ENCODE measurements at places on chromosomes 3 and 15.

DNA sequence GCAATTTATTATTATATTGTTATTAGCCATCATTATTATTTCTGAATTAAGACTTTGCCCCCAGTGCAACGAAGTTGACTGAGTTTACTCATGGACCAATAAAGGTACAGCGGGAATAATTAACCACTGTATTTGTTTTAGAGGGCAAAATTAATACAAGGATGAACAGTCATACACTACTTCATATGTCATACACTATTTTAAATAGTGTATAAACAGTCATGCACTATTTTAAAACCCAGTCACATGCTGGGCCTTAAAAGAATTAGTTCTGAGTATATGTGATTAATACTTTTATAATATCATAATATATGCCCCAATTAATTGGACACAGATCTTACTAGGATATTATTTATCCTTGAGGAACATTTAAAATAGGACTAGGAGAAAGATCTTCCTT lies 125.3 kb upstream of the NANOGP8 start:
- no peak for DNase-seq

DNA sequence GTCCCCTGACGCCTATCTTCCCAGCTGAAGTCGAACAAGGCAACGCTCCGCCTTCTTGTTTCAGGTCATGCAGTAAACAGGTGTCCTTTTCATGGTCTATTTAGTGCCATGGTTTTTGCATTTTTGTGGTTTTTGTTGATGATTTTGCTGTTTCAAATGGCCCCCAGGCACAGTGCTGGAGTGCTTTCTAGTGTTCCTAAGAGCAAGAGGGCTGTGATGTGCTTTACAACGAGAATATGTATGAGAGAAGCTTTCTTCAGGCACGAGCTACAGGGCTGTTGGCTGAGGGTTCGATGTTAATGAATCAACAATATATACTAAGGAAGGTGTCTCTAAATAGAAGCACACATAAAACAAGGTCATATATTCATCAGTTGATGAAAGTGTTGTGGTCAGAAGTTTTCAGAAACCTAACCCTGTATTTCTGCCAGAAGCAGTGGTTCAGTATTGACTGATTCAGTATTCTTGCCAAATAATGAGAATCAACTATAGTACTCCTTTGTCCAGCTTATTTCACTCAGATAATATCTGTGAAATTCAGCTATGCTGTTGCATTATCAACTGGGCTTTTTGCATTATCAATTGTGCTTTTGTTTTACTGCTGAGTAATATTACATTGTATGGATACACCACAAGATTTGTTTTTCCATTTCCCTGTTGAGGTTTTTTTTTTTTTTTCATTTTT lies 18.5 kb downstream of the LIMD1 start:
- peak; percentile 82 for DNase-seq

DNA sequence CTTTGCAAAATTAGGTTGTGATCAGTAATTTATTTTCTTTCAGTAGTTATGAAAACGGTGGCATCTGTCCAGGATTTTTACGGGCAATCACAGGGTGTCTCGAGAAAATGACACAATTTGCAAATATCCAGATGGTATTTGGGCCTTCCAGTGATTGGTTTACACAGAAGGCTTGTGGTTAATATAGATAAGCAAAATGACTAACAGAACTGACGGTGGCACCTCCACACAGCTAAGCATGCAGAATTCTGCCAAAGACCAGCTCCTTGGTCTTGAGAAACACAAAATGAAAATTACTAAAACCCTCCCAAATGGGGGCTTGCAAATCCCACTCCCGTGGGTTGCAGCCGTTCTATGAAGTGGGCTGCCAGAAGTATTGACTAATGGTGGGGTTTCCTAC lies 5.5 kb downstream of the ARHGEF3 start:
- DNase-seq = no peak

- no peak for DNase-seq
These were observed 864.3 kb downstream of the NSUN3 start for GRCh38 chr3:94927175-94927574.

DNA sequence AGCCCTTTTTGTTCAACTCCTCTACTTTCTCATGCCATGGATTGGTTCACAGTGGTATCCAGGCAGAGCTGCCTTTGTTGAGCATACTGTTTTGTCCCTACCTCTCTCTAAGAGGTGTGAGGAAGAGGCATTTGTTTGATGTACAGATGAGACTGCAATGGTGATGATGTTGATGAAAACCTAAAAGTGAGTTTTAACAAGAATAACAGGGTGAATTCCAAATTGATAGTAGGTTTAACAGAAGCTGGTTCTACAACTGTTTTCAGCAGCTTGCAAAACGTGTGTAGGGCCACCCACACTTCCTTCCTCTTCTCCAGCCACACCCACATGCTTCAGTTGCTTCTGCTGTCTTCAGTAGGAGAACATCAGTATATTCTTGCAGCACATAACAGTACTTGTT lies 10.2 kb downstream of the SNRK start:
- DNase-seq = no peak

DNA sequence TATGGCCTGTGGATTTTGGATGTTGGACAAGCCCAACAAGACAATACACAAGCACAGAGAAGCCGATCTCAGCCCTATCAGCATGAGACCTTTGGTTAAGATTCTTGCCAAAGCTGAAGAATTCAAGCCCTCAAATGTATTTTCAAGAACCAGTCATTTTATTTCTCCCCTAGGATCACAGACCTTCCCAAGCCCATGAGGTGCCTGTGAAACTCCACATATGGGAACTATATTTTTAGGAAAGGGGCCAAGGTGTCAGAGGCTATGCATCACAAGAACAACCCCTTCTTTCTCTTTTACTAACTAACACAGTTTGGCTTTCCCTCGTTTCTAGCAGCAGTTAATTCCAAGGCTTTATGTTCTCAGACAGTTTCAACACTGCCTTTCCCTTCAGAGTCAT lies 364.5 kb downstream of the MAGI1 start:
- DNase-seq = no peak

DNA sequence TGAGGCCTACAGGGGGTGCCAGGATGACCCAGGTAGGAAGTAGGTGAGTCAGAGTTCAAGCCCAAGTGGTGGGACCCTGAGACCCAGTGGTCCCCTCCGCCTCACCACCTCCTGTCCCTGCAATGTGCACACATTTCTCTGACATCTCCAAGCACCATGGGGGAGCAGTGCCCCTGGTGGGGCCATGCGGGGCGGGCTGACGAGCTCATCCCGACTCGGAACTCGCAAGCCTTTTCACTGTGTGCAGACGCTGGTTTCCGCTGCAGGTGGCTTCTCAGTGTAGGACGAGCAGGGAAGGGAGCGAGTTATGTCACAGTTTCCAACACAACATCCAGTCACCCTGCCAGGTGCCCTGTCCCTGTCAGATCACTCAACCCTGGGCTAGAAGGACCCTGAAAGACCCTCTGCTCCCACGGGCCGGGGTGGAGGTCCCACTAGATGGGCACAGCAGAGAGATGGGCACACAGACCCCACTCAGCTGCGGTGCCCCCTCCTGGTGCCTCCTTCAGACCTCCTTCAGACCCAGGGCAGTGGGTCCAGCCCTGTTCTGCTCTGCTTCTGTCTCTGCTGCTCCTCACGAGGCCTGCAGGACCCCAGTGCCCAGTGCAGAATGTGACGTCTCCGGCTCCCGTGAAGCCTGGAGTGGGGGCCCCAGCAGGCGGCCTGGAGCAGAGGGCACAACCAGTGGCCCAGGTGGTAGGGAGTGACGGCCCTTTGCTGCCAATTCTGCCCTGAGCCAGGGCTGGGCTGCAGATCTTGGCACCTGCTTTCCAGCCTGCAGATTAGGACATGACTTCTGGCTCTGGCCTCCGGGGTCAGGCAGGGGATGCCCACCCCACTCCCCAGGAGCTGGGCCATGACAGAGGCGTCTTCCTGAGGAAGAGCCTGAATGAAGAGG lies 102.0 kb upstream of the RPL32 start:
- DNase-seq = no peak

GRCh38 chr3:153026026-153026425 lies 136.0 kb upstream of the RAP2B start:
- peak; percentile 69 for DNase-seq

GRCh38 chr3:128327606-128328031 lies 139.1 kb downstream of the DNAJB8 start:
- DNase-seq = no peak

GRCh38 chr15:59997070-59997701 lies 6.9 kb upstream of the FOXB1 start:
- DNase-seq = no peak

DNA sequence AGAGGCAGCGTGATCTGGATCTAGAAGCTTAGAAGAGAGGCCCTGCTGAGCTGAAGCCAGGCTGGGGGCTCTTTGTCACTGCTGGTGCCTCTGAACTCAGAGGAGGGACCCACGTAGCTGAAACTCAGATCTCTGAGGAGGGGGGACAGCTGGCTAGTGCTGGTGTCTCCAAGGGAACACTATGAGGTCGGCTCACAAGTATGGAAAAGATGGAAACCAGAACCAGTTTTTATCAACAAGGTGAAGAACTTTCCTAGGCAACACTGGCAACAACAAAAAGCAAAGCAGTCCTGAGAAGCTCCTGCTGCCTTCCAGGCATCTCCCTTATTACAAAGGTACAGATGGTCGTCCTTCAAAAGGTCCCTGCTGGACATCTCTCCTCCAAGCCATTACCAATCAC lies 27.0 kb upstream of the FSTL1 start:
- no peak for DNase-seq

- DNase-seq = no peak
These were observed 821 bp upstream of the MAGI1 start for GRCh38 chr3:66039590-66039887.

GRCh38 chr15:64754663-64755426 lies 20.5 kb downstream of the RBPMS2 start:
- no peak for DNase-seq

- no peak for DNase-seq
These were observed 72.2 kb upstream of the EPHB3 start for GRCh38 chr3:184489268-184489841.

- DNase-seq = no peak
These were observed 95.1 kb upstream of the MBNL1 start for GRCh38 chr3:152173627-152174026.

GRCh38 chr15:23797747-23798446 lies 110.8 kb upstream of the NDN start:
- DNase-seq = no peak

DNA sequence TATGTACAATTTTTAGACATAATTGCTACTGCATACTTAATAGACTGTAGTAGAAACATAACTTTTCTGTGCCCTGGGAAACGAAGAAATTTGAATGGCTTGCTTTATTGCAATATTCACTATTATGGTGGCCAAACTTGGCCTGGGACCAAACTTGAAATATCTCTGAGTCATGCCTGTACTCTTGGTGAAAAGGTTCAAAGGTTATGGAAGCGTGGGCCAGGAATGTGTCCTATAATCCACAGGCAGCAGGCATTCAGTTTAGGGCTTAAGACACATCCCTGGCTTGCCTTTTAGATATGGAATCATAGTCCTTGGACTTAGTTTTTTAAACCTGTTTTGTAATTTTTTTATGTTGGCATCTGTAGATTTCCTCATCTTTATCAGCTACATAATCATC lies 124.3 kb downstream of the LRIG1 start:
- DNase-seq = peak; percentile 94

DNA sequence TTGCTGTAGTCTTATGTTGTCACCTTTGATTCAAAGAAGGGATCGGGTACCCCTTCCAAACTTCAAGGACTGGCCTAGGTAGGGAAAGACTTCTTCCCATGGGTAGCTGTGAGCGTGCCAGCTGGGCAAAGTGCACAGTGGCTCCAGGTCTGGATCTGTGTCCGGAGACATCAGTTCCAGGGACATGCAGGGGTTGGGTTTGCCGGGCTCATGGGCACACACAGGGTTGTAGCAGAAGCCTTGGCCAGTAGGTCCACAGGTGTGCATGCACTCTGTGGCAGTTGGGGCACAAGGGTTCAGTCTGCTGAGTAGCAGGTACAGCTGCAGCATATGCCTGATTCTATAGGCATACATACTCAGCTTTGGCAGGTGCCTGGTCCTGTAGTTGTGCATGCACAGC lies 111.2 kb downstream of the EFHB start:
- no peak for DNase-seq

DNA sequence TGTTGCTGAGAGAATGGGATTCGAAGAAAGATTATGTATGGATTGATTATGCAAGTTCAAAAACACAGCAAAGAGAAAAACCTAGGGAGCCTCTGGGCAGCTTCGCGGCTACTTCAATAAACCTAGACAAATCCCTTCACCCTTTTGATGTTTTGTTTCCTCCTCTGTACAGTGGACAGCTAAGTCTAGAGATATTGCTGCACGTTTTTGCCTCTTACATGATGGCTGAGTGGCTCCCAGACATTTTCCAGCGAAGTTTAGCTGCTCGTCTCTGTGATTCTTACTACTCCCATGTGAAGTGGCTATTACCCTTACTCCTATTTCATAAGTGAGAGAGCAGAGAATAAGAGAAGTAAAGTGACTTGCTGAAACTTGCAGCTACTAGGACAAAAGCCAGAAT lies 695.0 kb upstream of the GRM7 start:
- no peak for DNase-seq

GRCh38 chr3:106881186-106881585 lies 496.1 kb upstream of the CCDC54 start:
- DNase-seq = no peak

- no peak for DNase-seq
These were observed 50.7 kb downstream of the UMPS start for GRCh38 chr3:124780761-124781475.
